ENCODE measurements at places on chromosomes 5 and 9.

- DNase-seq: no peak
These were observed 255.9 kb downstream of the EFNA5 start for GRCh38 chr5:107414802-107415201.

DNA sequence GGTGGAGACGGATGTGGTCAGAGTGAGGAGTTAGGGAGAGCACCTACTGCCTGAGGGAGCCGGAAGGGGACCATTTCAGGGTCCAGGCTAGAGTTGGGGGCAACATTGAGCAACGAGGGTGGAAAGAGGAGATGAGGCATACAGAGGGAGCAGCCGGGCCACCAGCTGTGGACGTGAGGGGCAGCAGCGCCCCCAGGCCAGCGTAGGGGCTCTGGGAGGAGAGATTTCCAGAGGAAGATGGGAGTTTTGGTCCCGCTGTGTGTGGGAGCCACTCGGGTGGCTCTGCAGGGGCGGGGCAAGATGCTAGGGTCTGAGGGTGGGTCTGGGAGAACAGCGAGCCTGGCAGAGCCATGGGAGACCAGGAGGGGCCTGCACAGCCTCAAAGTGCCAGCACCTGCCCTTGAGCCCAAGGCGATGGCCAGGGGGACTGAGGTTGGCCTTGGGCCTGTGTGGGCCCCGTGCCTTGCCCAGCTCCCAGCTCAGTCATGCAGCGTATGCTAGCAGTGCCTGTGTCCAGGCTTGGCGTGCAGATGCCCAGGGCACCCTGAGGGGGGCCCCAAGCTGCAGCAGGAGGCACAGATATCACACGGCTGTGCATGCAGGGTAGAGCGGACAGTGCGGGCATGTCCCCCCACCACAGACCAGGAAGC lies 80.5 kb upstream of the PPP1R26 start:
- DNase-seq: no peak

GRCh38 chr5:154778534-154778933 lies 23.4 kb downstream of the LARP1 start:
- no peak for DNase-seq

DNA sequence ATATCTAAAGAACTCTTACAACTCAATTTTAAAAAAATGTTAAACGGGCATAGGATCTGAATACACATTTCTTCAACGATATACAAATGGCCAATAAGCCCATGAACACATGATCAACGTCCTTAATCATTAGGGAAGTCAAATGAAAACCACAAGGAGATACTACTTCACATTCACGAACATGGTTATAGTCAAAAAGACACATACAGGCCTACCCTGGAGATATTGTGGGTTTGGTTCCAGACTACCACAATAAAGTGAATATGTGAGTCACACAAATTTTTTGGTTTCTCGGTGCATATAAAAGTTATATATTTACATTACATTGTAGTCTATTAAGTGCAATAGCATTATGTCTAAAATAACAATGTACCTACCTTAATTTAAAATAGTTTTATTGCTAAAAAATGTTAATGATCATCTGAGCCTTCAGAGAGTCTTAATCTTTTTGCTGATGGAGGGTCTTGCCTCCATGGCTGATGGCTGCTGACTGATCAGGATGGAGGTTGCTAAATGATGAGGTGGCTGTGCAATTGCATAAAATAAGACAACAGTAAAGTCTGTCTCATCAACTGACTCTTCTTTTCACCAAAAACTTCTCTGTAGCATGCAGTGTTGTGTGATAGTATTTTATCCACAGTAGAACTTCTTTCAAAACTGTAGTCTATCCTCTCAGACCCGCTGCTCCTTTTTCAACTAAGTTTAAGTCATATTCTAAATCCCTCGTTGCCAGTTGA lies 15.1 kb downstream of the AK3 start:
- no peak for DNase-seq

DNA sequence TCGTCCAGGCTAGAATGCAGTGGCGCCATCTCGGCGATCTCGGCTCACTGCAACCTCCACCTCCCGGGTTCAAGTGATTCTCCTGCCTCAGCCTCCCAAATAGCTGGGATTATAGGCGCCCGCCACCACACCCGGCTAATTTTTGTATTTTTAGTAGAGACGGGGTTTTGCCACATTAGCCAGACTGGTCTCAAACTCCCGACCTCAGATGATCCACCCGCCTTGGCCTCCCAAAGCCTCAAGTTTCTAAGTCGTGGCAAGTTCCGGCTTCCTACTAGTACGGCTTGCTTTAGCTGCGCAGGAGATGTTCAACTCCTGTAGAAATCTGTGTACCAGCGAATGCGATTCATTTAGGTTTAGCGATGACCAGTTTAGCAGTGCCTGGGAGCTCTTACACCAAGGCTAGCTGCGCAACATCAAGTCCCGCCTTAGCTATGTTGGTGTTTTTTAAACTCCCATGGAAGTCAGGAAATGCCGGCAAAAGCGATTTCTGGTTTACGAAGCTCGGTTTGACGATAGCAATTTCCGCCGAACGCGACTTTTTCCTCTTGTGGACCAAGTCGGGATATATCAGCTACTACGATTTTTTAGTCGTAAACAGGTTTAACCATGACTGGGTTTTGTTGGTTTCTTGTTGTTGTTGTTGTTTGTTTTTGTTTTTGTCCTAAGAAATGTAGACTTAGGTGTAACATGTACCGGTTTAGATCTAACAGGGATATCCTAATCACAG lies 46.4 kb downstream of the ANXA2R start:
- DNase-seq: peak; percentile 58

- no peak for DNase-seq
These were observed 96.5 kb downstream of the FGF10 start for GRCh38 chr5:44292736-44293135.

DNA sequence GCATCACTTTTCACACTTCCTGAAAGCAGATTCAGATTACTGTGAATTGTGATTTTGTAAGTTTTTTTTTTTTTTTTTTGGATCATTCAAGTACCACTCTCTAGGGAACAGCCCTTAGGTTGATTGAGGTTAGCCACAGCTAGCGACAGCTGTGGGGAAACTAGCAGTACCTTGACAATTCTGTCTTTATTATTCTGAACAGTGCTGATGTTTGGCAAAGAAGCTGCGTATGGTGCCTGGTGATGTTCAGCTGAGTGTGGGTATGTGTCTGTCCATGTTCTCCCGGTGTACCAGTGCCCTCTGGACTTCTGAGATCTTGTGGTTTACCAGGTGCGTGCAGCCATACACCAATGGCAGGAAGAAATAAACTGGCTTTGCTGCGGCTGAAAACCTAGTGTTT lies 117.3 kb upstream of the PLPPR1 start:
- DNase-seq: no peak

DNA sequence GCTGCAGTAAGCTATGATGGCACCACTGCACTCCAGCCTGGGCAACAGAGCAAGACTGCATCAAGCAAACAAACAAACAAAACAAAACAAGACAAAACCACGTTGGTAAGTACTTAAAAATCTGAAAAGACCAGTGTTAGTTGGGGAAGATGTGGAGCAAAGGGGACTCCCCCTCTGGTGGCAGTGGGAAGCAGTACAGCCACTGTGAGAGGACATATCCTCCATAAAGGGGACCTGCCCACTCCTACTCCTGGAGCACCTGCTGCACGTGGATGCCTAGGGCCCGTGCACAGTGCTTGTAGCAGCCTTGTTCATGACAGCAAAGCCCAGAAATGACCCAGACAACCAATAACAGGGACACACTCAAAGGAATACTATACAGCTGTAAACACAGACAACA lies 17.0 kb upstream of the IPPK start:
- DNase-seq: no peak

GRCh38 chr9:73838871-73839270 lies 658.3 kb upstream of the RORB start:
- no peak for DNase-seq

All from kidney capillary endothelial cell (primary cell).